ENCODE measurements at places on chromosomes 5 and 9. TPM values are rescaled to one million over a fixed set of nuclear protein-coding genes. Genes with fewer than 3 reads are reported as not detected.

DNA sequence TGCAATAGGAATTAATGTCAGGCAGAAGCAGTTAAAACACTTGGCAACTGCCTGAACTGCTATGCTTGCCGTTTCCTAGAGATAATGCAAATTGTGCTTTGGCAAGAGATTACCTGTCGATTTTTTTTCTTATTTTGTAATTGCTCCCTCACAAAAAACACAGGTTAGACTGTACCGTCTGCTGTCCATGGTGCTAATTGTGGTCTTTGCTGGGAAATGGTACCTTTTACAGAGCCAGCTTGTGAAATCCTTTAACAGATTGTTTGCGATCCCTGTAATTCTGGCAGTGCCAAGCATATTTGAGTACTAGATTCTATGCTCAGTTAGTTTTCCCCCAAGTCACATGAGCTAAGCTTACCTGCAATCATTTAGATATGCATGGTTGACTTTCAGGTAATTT is 2125.8 kb upstream of the WWC1 start:
- DNase-seq: no peak

DNA sequence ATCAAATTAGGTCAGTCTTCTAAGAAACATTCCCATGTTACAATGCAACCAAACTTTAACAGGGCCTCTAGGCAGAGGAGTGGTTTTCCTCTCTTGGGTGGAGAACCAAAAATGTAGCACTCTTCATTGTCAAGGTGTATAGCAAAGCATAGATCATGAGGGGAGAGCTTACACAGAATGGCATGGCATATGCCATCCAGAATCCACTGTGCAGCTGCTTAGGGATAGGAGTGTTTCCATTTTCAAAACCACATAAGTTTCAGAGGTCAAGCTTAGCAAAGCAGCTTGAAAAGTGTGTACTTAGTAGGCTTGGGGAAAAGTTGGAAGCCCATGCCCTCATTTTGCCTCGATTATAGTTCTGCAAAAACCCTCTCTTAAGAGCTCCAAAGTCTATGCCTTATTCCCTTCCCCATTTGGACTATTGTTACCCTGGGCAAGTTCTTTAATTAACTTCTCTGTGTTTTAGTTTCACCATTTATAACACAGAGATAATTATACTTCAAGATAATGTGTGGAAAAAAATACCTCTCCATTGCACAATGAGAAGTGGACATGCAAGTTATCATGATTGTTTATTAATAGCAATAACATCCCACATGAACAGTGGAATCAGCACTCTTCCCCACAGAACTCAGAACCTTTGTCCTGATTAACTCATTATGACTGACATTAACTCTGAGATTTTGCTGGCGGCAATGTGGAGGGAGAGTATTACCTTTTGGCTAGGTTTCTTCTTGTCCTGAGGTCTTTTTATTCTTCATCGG is 398.9 kb upstream of the WWC1 start:
- DNase-seq: no peak

GRCh38 chr9:28389411-28389810 is 816.1 kb upstream of the C9orf72 start:
- DNase-seq: no peak

GRCh38 chr5:68957591-68957990 is 136.2 kb upstream of the SLC30A5 start:
- no peak for DNase-seq

Gene FOXD1
- 0.82 TPM for total RNA-seq

DNA sequence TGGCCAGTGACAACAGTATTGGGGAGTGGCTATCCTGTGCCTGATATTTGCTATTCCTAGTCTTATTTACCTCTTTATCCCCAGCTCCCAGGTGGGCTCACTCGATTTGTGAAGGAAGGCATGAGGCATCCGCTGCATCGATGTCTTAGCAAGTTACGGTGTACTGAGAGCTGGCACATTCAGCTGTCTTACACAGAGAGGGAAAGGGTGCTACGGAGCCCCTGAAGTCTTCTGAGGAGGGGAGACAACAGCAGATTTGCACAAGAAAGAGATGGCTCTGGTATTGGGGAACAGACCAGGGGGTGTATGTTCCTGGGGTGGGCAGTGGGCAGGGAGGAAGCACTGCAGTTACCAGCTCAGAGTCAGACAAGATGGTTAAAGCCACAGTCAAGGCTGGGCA is 172.6 kb downstream of the FGF18 start:
- DNase-seq: no peak

Data from frontal cortex (tissue), 4 donors.